ENCODE measurements at places on chromosomes 5 and 9.

GRCh38 chr9:93255994-93256877 lies 72.3 kb downstream of the WNK2 start:
- DNase-seq: no peak

DNA sequence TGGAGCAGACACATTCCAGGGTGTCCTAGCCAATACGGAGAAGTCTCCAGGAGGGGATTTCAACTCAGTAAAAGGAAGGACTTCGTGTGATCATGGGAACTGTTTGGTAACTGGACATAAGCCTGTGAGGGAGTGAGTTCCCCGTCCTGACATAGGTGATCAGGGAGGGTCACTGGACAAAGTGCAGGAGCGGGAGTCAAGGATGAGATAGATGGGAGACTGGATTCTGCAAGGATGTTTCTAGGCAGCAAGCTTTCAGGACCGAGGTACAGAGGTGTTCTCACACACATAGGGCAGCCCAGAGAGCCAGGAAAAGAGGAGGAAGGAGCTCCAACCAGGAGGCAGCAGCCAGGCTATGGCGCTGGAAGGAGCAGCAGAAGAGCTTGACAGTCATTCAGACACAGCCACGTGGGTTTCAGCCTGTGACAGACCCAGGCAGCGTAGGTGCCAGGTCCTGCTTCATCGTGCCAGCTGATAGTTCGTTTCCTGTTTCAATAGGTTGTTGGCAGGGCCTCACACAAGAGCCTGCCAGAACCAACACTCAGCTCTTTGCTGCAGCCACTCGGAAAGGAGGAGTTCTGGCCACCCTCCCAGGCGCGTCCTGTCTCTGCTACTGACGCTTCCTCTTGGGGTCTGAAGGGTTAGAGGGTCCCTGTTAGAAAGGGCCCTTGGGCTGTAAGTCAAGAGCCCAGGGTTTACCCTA lies 84.1 kb downstream of the AMBP start:
- DNase-seq: peak; percentile 73

- no peak for DNase-seq
Measured at GRCh38 chr5:9409413-9409960, 136.4 kb downstream of the SEMA5A start.

- peak; percentile 5 for DNase-seq
Measured at GRCh38 chr5:118921866-118922265, 66.5 kb downstream of the DTWD2 start.

DNA sequence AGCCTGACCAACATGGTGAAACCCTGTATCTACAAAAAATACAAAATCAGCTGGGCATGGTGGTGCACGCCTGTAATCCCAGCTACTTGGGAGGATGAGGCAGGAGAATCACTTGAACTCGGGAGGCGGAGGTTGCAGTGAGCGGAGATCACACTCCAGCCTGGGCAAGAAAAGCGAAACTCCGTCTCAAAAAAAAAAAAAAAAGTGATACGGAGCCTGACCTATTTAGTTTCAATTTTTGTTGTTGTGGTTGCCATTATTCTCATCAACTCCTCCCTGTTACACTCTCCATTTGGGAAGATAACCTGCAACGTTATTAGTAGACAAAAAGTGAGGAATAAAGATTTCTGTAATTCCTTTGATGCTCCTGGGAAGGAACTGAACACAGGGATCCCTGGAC lies 1.3 kb downstream of the STOM start:
- no peak for DNase-seq

DNA sequence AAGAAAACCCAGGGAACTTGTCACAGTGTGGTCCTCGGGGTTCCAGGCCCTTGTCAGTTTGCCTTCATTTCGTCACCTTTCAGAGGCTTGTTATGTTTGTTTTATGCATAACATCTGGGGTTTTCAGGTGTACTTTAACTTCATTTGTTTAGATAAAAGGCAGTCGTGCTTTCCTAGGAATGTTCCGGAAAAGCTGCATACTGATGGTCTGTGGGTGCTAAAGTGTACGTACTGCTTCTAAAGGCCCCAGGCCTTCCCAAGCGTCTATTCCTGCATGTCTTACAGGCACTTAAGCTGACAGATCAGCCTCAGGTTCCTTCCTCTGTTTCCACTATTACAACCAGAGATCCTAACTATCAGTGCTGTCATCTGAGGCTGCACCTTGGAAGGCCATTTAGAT lies 95.6 kb upstream of the ANKH start:
- no peak for DNase-seq

DNA sequence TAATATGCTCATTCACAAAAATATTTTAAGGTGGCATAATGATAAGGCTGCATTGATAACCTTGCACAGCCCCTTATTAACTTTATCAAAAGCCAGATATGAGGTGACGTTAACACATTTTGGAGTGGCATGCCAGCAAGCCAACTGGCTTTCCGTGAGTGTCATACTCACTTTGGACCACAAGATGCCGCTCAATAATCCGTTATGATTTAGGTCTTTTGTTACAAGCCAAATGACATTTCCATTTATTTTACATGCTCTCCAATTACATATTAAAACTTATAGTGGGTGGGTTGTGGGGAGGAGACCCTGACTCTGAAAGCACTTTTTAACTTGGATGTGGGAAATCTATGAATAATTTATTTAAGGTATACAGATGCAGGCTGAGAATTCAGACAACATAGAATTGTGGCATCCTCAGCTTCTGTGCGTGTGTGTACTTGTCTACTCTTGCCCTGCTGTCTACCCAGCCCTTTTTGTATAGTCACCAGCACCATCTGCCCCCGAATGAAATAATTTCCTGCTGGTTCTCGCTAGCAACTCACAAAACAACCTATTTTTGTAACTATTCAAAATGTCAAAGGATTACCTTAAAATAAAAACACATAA lies 305.1 kb downstream of the PSAT1 start:
- peak; percentile 60 for DNase-seq

DNA sequence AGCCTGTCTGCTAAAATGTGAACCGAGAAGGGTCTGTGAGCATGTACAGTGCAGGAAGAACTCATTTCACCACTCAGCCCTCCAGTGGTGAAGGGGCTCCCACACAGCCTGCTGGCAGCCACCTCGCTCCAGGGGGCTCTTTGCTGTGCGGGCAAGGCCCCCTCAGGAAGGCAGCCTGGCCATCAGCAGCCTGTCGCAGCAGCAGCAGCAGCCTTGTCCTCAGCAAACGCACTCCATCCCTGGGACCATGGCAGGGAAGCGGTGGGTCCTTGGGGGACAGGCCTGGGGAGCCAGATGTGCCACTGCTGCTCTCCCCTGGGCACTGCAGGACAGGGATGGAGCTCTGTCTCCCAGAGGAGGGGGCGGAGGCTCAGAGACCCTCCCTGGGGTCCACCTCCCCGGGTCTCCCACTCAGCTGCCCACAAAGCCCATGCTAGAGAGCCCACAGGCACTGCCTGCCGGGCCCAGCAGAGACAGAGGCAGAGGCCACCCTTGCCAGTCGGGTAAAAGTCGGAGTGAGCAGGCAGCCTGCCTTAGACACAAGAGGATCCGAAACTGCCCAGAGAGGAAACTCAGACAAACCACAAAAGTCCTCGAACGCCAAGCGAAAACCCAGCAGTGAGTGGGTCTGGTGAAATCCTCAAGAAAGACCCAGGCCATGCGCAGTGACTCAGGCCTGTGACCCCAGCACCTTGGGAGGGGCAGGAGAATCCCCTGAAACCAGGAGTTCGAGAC lies 8.0 kb downstream of the BRD3 start:
- DNase-seq: no peak

DNA sequence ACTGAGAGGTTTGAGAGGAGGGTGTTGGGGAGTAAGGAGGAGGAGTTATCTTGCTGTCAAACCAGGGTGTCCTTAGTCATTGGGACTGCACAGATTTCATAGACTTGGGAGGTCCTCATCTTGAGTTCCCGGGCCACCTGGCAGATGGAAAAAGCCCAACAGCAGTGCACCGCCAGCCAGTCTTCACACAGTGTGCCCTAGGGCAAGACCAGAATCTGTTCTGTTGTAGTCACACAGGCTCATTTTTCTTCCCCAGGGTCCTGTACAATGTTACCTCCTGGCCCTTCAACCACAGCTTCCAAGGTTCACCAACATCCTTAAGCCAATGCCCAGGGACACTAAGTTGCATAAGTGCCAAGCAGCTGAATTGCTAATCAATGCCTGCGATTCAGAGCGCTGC lies 21.0 kb downstream of the PLAC8L1 start:
- DNase-seq: no peak

DNA sequence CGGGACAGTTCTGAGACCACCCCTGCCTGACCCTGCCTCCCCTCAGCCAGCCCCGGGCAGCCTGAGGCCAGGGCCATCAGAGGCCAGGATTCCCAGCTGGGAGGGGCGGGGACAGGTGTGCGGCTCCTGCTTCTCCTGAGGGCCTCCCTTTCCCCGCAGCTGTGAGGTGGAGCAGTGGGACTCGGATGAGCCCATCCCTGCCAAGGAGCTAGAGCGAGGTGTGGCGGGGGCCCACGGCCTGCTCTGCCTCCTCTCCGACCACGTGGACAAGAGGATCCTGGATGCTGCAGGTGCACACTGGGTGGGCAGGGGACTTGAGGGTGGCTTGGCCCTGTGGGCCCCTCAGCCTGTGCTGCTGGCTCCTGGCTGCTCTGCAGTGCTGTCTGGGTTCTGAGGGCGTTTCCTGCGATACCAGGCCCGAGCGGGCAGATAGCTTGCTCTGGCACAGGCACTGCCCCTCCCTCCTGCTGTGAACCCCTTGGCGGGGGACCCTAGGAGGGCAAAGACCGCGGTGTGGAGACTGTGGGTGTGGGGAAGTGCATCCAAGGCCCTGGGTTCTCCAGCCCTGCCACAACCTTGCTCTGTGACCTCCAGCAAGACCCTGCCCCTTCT lies 2.3 kb downstream of the GRHPR start:
- DNase-seq: no peak

DNA sequence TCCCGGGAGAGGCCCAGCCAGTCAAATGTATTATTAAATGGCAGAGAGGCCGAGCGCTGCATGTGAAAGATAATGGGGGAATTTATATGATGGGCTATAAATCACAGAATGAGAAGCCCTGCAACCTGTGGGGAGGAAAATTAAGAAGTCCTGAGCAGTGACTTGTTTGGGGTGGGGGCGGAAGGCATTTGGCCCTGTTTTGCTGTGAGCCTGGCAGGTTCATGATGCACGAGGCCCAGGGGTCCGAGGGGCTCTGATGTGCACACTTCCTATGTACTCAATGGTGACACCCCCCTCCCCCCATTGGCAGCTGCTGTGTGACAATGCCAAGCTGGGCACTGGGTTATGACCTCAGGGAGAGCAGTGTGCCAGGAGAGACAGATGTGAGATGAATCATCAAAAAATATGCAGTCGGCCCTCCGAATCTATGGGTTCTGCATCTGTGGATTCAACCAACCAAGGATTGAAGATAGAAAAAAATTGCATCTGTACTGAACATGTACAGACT lies 13.7 kb upstream of the DAB2IP start:
- DNase-seq: peak; percentile 17

DNA sequence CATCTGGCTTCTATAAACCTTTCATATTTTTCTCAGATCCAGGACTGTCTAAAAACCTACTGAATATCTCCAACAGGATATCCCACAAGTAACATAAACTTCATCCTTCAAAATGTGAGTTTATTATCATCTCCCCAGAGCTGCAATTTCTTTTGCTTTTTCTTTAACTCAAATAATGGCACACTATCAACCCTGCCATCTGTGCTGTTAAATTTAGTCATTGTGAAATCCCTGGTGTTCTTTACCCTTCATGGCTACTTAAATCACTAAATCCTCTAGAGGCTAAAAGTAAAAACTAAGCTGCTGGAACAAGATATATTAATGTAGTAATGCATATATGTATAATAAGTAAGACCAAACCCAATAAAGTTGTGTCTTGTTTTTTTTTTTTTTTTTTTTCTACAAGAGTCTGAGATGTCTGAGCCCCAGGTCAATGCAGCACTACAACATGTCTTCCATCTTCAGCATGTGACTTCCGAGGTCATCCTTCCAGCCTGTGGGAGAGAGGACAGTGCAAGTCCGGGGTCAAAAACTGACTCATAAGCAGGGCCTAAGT lies 362.9 kb downstream of the ADGRV1 start:
- DNase-seq: no peak

DNA sequence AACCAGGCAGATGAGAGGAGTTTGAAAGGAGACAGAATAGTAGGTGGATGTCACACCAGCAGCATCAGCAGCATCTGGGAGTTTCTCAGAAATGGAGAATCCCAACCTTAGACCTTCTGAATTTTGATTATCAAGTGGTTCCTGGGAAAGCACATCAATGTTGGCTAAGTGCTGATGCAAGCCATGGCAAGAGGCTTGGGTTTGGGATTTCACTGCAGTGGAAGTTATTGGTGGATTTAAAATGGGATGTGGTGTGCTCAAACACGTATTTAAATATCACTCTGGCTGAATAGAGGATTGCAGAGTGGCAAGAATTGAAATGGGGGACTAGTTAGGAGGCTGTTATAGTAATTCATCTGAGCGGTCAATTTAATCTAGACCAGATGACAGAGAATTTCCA lies 387.8 kb upstream of the WWC1 start:
- no peak for DNase-seq

GRCh38 chr5:158462349-158463114 lies 603.6 kb upstream of the CLINT1 start:
- DNase-seq: no peak

DNA sequence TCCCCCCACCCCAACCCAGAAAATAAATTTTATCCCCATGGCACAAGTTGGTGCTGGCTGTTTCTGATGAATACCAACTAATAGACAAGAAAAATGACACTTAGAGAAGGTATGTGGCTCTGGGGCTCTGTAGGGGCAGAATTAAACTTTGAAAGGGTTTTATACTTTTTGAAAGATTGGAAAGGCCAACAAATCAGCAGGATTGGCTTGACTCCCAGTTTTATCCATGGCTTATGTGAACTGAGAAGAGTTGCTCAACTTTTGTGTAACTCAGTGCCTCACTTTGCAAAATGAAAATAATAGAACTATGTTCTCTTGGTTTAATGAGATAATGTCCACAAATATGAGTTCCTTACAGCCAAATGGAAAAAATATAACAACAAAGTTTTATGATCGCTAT lies 288.9 kb upstream of the KIF2A start:
- no peak for DNase-seq

GRCh38 chr9:123686829-123687192 lies 243.1 kb downstream of the DENND1A start:
- no peak for DNase-seq
